ENCODE measurements at places on chromosomes 7 and 10.

DNA sequence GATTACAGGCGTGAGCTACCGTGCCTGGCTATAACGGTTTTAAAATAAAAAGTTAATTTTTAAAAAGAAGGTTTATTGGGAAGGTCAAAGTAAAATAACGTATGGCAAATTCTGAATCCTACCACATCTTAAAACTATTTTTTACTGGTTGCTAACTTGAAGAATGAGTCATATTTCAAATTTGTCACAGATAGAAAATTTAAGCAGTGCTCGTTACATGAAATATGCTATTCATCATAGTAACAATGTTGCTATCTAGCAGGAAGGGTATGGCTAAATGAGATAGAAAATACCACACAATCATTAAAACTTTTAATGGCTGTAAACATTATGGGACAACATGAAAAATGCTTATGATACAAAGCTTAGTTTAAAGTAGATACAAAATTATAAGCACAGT, 500.5 kb downstream of the PHTF2 start:
- no peak for DNase-seq

- no peak for DNase-seq
These were observed 35.4 kb downstream of the CDK13 start for GRCh38 chr7:39985398-39985918.

DNA sequence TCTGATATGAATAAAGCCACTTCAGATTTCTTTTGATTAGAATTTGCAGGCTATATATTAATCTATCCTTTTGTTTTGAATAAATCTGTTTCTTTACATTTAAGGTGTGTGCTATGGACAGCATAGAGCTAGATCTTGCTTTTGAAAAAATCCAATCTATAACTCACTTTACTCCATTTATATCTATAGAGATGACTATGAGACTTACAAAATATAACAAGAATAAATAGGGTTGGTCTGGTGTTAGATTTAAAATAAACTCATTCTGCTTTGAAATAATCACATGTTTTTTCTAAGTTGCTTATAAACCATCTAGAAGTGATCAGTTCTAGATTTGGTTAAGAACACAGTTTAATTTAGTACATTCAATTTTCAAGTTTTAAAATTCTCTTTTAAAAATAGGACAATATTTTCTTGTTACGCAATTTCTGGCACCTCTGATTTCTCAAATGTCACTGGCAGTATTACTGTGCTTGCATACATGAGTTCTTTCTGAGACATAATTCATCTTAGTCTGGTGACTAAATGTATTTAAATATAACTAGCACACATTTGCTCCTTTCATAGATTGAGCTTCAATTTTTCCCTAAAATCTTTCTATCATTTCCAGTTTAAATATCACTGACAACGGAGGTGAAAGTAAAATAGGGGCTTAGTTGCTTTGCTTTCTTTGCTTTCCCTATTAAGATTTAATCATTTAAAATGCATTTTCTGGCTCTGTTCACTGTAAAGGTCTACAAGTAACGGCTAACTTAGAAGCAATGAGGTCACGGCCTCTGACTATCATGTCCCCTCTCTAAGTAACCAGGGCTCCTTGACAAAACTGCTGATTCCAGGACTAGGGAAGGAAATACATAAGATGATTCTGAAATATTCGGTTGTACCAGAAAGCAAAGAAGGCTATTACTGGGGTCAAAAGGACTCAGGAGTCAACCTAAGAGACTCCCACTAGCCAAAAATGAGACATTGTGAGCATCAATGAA, 89.3 kb downstream of the ICA1 start:
- DNase-seq: no peak

- DNase-seq: no peak
These were observed 158.5 kb downstream of the HERPUD2 start for GRCh38 chr7:35536396-35536826.

- no peak for DNase-seq
These were observed 52.7 kb downstream of the SRPK2 start for GRCh38 chr7:105336009-105336408.

GRCh38 chr10:77840636-77841035, 85.9 kb downstream of the DLG5 start:
- DNase-seq: no peak

Measured in NCI-H524 treated with DMSO at 0.1 percent for 48 hours (cell line).